Mesangial cell (primary cell): ENCODE measurements at places on chromosomes 6 and 20. TPM values are rescaled to one million over a fixed set of nuclear protein-coding genes. Genes with fewer than 3 reads are reported as not detected.

Gene DYNLT2
- total RNA-seq = 0.63 and 0.65 TPM in 2 replicates

Gene LY6G6F
- not detected in 2 replicates for total RNA-seq

Gene SIM1
- total RNA-seq = 0.65 and 3.3 TPM in 2 replicates

Gene RUNX2
- total RNA-seq = 20.2 and 27.0 TPM in 2 replicates

Gene SNHG17
- 49.5 and 50.6 TPM in 2 replicates for total RNA-seq

Gene ZNF334
- 1.1 and 2.0 TPM in 2 replicates for total RNA-seq

Gene BMP2
- total RNA-seq = 12.9 and 26.6 TPM in 2 replicates

Gene PRPF6
- total RNA-seq = 46.4 and 48.6 TPM in 2 replicates

Gene TRAPPC3L
- not detected in 2 replicates for total RNA-seq

Gene SLC2A4RG
- 68.1 and 97.0 TPM in 2 replicates for total RNA-seq

Gene HNF4A
- total RNA-seq = not detected in 2 replicates

Gene TFAP2D
- total RNA-seq = not detected in 2 replicates

Gene EFCAB8
- under 0.01 TPM in 1 of 2 replicates, not detected in the other for total RNA-seq

Gene BTNL2
- not detected in 2 replicates for total RNA-seq

Gene BHLHE23
- not detected in 2 replicates for total RNA-seq

Gene ID4
- 1.5 and 9.9 TPM in 2 replicates for total RNA-seq

Gene EYA4
- total RNA-seq = 0.16 and 1.5 TPM in 2 replicates

Gene KIF6
- total RNA-seq = 0.16 and 1.3 TPM in 2 replicates
